ENCODE measurements at places on chromosomes 4 and X.

GRCh38 chrX:42149281-42149680 lies 225.9 kb upstream of the CASK start:
- no peak for DNase-seq

DNA sequence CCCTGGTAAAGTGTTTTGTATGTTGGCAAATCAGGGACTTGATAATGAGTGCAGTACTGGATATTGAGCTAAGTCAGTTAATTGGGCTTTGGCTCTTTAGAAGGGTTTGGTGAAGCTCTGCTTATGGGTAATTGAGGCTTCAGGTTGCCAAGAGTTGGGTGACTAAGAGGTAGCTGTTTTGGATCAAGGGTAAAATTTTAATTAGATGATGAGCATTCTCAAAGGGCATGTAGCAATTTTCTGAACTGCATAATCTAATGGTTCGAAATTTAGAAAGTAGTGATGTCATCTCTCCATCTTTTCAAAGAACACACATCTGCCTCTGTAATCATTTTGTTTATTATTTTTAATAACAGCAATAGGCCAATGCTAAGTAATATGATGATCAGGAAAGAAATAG lies 5.5 kb upstream of the TRIM2 start:
- no peak for DNase-seq

DNA sequence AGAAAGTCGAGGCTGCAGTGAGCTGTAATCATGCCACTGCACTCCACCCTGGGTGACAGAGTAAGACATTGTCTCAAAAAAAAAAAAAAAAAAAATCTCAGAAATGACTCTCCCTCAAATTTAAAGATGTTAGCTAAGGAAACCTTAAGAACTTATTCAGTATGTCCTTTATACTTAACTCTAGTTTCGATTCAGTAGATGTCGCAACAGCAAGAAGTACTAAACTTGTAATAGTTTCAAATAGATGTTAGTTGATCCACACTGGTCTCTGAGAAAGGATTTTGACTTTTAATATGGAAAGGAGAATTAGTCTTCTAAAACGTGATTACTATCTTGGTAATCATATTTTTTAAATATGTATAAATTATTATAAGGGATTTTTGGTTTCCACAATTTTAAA lies 29.6 kb downstream of the NKX3-2 start:
- no peak for DNase-seq

- DNase-seq, result no peak
These were observed 313.0 kb downstream of the DCTD start for GRCh38 chr4:182604161-182604622.

DNA sequence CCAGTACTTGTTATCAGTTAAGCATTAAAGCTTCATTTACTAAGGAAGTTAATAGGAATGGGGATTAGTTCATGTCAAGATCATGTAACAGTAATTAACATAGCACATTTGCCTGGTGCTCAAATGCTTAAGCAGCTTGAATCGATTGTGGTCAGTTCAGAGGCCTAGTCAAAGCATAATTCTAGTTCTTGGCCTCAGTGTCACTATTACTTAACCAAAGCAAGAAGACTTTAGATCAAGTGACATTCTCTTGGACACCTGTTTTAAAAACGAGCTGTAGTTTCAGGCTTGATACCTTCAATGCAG lies 115.2 kb upstream of the BMPR1B start:
- no peak for DNase-seq

DNA sequence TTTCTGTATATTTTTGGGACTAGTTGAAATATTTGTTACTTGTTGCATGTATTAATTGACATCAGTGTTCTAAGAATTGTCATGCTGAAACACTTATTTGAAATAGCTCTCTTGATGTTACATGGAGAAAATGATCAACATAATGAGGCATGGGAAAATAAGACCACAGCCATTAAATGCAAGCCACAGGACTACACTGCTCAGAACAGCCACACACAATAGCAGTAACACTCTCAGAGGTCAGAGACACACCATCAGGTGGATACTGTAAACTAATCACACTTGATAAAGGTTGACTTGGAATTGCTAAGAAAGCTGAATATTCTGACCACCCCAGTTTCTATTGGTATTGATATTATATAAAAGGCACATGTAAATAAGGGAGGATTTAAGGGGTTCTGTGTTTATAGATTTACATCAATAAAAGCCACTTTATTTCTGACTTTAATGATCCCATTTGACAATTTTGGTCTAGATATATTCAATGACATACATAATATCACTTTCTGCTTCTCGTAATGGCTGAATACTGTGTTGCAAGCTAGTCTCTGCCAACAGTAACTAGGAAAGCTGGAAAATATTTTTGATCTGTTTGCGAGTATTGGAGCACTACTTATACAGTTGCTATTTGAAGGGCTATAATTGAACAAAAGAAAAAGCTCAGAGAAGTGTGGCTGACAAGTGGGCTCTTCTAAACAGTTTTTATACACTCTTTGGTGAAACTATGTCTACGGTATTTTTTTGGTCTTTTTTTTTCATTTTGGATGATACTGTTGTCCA lies 876.5 kb upstream of the INTU start:
- DNase-seq, result no peak

DNA sequence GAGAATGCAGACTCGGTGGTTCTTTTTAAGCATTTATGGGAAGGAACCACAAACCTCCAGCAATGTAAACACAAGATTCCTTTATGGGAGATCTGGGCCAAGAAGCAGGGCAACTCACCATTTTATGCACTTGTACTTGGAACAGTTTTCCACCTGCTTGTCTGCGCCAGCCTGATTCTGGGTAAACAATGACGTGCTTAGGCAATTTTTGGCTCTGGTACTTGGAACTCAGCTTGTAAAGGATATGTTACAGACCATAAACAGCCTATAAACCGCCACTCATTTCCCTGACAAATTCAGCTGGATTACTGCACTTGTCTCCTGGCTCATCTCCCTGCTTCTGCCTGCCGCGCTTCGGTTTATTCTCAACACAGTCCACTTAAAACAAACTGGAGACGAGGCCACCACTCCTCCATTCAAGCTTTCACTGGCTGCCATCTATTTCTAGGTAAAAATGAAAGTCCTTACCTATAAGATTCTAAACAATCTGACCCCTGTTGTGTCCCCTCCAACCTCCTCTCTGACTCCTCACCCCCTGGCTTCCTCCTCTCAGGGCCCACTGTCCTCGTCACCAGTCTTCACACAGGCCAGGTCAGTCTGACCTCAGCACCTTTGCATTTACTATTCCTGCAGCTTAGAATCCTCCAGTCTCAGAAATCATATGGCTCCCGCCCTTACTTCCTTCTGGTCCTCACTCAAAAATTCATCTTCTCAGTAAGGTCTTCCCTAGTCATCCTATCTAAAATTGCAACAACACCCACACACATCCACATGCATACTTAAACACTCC lies 205.9 kb upstream of the GALNT7 start:
- no peak for DNase-seq

- no peak for DNase-seq
These were observed 399.7 kb downstream of the PABPC4L start for GRCh38 chr4:133801883-133802282.

DNA sequence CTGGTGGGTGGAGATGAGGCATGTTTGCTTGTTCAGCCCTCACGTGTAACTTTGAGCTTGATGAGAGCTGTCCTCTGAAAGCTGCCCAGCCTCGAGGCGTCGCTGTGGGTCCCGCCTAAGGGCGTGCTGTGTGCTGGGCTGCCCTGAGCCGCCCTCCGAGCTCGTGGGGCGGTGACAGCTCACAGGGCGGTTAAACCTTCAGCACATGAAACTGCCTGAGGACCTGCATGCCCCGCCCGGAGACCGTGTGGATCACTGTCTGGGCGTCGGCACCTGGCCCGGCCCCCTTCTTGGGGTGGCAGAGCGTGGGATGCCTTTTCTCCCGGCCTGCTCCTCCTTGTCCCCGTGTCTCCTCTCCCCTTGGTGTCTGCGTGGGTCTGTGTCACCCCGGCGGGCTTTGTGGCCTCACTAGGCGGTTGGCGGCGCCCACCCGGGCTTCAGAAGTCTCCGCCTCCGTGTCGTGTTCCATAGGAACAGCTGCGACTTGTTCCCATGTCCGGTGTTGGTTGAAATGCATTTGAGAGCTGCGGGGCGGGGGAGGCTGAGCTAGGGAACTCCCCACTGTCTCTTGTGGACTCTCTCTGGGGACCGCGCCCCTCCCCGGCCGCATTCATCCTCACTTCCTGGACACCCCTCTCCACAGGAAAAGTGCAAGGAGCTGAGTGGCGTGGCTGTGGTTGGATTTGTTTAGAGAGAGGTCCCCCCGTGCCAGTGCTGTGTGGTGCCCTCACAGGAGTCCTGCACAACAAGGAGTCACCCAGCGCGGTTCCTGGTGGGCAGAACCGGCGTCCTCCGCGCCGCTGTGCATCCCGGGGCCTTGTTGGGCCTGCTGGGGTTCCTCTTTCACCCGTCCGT lies 6.8 kb downstream of the AKAP17A start:
- no peak for DNase-seq

- peak; percentile 97 for DNase-seq
These were observed at the start of gene BBS12 for GRCh38 chr4:122732329-122733026. Gene BBS12, plus strand, starts transcription at chr4:122732704. Its CDS starts 9,189 bp downstream, at chr4:122741893.

- DNase-seq, result no peak
These were observed 98.5 kb downstream of the ADGRA3 start for GRCh38 chr4:22417408-22417807.

GRCh38 chrX:18596096-18596495 lies 75.8 kb downstream of the RS1 start:
- DNase-seq, result no peak

DNA sequence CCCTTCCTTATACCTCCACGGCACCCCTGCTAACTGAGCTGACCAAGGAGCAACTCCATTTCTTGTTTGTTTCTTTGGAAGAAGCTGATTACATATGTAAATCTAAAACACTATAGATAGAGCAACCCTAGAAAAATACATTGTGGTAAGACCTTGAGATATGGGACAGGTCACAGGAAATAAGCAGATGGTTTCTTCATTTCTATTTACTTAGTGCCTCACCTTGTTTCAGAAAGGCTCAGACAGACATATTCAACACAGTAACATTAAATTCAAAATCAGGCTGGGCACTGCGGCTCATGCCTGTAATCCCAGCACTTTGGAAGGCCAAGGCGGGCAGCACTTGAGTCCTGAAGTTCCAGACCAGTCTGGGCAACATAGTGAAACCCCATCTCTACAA lies 47.3 kb downstream of the IRF2 start:
- no peak for DNase-seq

- no peak for DNase-seq
These were observed 1156.1 kb downstream of the FAT4 start for GRCh38 chr4:126470862-126471261.

GRCh38 chr4:149911354-149911753 lies 95.7 kb upstream of the IQCM start:
- no peak for DNase-seq
